ENCODE measurements at places on chromosomes 1 and 21.

DNA sequence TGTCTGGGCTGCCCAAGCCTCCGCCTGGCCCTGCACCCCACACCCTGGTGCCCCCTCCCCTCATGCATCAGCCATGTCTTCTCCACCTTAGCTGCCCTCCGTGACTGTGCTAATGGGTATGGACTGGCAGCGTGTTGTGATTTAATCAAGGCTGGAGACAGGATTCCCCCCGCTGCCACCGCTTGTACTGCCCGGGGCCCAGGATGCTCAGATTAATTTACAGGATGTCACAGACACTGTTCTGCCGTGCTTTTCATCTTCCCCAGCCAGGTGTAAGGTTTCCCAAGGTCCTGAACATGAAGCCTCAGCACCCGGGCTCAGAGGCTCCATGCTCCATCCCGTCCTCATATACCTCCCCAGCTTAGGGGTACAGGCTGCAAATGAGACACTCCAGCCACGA lies 66.3 kb downstream of the TAS1R2 start:
- no peak for DNase-seq

DNA sequence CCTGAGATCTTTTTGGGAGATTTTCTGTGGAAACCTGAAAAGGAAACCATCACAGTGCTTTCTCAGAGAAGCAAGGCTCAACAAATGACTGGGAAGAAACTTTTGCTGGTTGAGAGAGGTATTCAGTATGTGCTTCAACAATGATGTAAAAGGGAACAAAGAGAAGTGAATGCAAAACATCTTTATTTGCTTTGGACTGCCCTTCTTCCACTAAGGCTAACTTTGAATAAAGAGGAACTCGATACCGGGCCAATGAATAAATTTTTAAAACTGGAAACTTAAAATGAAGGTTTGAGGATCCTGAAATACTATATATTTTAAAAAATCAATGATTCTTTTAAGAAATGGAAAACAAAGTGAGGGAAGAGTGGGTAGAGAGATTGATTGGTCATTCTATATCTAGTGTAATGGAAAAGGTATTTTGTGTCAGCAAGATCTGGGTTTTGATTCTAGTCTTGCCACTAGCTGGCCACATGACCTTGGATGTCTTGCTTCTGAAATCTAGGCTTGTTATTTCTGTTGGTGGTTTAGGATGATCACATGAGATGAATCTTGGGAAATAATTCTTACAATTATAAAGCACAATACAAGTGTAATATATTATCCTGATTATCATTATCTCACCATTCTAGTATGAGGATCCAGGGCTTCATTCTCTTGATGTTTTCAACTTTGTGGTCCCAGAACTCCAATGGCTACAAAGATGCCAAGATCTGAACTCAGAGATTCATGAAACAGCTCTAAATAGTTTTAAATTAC lies 34.6 kb upstream of the APOBEC4 start:
- no peak for DNase-seq

DNA sequence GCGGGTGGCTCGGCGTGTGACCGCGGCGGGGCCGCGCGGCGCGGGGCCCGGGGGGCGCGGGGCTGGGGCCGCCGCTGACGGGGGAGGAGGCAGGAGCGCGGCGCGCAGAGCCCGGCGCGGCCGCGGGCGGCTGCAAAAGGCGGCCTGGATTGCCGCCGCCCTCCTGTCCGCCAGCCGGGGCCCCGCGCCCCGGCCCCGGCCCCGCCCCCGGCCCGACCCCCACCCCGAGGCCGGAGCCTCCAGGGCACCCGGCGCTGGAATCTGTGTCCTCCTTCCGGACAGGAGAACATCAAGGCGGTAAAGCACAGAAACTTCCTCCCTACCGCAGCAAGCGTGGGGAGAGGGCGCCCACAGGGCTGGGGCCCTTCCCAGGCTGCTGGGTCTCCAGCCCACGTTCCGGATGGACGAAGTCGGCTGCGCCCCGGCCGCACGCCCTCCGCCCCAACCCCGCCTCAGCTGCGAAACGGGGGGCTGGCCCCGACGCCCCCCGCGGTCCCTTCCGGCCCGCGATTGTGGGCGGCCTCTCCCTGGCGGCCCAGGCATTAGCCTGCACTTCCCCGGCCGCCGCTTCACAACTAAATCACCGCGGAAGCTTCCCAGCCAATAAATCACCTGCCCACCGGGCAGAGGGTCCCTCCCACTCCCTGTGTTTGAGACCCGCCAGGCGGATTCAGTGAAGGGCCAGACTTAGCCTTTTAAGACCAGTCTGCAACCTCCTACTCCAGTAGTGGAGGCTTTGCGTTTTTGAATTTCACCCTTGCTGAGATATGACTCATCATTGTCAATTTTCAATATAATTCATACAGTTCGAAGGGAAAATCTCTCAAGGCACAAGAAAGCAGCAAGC lies 106.0 kb downstream of the SLC45A1 start:
- no peak for DNase-seq

DNA sequence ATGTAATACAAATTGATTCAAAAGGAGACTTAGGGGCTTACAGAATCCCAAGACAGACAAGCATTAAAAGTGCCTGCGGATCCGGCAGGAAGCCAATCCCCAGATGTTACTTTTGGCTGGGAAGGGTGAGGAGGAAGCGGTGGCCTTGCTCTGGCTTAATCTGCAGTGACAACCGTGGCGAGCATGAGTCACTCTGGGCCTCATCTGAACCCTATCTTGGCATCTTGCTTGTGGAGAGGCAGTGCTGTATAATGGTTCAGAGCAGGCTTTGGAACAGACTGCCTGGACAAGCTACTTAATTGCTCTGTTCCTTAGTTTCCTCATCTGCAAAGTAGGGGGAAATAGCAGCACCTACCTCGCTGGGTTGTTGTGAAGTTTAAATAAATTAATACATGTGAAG lies 74.1 kb downstream of the XCL2 start:
- DNase-seq, result no peak

DNA sequence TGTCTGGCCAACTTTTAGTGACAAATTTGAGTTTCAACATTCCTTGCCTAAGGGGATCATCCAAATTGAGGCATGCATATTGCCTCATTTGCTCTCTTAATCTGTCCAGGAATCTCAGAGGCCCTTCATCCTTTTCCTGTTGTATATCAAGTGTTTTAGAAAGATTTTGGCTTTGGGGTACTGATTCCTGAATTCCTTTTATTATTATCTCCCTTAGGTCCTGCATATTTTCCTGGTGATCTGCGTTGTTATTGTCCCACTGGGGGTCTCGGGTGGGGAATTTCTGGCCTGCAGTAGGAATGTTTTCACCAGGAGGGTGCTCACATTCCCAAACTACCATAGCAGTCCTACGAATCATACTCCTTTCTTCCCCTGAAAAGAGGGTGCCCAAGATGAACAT lies 4.4 kb upstream of the AADACL3 start:
- DNase-seq, result no peak

GRCh38 chr21:20968391-20968790 lies 29.8 kb upstream of the NCAM2 start:
- no peak for DNase-seq

- DNase-seq, result no peak
Measured at GRCh38 chr1:111992476-111992875, 3.0 kb upstream of the KCND3 start.

GRCh38 chr1:9351654-9352271 lies 59.1 kb downstream of the SPSB1 start:
- no peak for DNase-seq

GRCh38 chr1:41670217-41670957 lies 185.9 kb upstream of the EDN2 start:
- DNase-seq, result no peak

DNA sequence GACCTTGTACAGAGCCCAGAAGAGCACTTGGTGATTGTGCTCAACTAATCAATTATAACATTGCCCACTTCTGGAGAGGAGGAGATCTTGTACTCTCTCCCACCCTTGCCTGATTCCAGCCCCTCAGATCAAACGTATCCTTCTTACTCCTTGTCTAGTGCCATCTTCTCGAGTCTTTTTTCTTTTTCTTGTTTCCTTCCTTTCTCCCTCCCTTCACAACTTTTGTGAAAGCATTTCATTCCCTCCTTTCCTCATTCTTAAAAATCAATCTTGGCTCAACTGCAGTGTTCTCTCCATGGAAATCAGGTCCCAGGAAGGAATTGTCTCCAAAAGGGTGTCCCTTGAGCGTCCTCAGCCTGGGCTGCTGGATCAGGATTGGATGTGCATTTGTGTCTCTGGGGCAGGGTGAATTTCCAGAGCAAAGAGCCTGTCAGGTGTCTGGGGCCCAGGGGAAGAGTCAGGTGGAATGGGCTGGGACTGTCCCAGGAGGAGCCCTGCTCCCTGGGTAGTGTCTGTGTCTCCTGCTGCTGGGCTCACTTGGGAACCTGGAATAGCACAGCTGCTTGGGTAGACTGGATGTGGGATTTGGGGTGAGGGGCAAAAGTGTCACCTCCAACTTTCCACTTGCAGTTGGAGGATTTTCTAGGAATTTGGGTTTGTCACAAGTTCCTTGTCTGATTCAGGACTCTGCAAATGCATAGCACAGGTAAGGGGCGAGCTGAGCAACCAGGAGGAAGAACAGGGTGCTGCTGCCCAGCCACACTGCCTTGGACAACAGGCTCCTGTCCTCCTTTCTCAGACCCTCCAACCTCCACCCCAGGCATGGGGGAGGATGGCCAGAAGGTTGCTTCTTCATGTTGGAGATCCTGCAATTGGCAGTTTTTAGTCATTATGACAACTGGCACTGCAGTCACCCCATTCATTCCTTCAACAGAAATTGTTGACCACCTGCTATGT lies 3.3 kb downstream of the SOX13 start:
- DNase-seq, result no peak

- no peak for DNase-seq
Measured at GRCh38 chr1:211832661-211833060, 2.1 kb upstream of the LPGAT1 start.

DNA sequence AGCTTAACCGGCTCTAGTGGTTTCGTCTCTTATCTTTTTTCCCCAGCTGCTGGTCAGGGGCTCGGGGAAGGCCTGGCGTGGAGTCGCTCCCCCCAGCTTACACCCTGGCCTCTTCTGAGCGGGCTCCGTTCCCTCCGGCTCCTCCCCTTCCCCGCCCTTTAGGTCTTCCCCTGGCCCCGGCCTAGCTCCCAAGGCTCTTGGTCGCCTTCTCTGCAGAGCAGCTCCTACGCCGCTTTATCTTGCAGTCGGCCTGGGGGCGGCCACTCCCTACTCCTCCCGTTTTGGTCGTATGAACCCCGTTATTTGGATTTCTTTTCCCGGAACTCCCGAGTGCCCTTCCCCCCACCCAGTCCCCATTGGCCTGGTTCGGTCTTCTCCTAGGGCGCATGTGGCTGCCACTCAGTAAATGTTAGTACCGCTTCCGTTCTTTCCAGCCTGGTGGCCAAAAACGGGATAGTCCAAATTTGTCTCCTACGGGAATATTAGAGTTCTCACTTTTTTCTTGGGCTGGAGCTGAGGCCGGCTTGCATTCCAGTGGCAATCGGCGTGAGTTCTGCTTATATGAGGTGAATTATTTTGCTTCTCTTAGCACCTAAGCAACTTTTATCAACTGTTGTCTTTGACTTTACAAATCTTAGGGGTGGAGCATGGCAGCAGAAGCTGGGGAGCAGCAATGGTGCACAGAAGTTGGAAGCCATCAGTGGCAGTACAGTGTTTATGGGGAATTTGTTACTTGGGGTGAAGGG lies 467 bp downstream of the THRAP3 start:
- peak; percentile 75 for DNase-seq

DNA sequence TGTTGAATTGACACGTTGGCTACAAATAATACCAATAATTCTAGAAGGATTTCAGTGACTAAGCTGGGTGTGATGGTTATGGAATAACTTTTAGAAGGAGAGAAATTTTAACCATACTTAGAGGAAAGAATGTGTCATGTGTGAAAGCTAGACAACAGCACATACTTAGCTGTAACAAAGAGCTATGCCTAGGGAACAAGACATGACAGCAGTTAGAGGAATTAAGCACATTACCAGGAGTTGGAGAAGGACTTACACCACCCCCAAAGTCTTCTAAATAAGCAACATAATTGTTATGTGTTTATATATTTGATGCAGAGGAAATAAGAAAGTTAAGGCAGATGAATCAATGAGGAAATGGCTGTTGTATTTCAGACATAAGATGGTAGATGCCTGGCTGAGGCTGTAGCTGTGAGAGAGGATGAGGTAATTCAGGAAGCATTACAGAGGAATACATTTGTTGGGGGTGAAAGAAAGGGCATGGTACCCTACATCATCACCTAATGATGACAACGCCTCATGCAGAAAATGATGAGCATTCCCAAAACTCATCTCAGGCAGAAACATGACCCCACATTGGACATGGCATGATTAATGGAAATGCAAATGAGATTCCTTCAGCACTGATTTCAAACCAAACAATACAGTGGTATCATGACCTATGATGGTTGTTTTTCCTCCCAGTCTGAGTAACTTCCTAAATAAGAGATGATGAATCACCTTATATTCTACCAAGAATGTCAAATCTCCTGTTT lies 211.5 kb downstream of the LHX8 start:
- DNase-seq, result no peak

GRCh38 chr1:228996281-228996680 lies 261.0 kb downstream of the RHOU start:
- DNase-seq, result no peak

GRCh38 chr1:96365596-96366390 lies 355.8 kb upstream of the PTBP2 start:
- no peak for DNase-seq
